ENCODE measurements at places on chromosomes 12 and 14.

- no peak for DNase-seq
Observed at GRCh38 chr14:50069325-50069724, 47.0 kb downstream of the VCPKMT start.

- DNase-seq, result no peak
Observed at GRCh38 chr12:47849261-47849660, 29.6 kb upstream of the HDAC7 start.

DNA sequence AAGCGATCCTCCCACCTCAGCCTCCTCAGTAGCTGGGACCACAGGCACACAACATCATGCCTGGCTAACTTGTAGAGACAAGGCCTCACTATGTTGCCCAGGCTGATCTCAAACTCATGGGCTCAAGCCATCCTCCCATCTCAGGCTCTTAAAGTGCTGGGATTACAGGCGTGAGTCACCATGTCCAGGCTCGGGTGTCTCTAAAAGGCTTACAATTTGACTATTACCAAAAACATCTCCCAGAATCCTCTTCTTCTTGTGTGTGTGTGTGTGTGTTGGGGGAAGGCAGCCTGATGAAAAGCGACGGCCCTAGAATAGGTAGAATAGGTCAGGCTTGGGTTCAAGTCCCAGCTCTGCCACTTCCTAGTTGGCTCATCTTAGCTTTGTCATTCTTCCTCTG lies 16.8 kb downstream of the MSI1 start:
- peak; percentile 47 for DNase-seq

GRCh38 chr14:55267820-55268219 lies 3.4 kb upstream of the FBXO34 start:
- peak; percentile 70 for DNase-seq

DNA sequence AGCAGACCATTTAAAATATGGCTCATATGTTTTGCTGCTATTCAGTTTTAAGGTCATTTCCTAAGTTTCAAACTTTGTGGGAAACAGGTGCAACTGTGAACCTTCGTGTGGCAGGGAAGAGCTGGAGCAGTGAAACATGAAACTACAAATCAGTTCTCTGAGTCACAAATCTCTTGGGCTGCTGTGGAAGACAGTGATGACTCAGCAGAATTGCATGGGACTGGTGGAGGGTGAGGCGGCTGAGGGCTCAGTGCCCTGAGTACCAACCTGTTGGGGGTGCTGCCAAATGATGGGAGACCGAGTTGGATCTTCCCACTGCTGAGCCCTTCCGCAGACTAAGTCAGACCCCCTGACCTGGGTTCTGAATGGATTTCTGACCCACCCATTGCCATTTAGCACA lies 8.4 kb upstream of the CALM1 start:
- no peak for DNase-seq

GRCh38 chr12:21677622-21678277 lies 20.1 kb upstream of the LDHB start:
- no peak for DNase-seq

DNA sequence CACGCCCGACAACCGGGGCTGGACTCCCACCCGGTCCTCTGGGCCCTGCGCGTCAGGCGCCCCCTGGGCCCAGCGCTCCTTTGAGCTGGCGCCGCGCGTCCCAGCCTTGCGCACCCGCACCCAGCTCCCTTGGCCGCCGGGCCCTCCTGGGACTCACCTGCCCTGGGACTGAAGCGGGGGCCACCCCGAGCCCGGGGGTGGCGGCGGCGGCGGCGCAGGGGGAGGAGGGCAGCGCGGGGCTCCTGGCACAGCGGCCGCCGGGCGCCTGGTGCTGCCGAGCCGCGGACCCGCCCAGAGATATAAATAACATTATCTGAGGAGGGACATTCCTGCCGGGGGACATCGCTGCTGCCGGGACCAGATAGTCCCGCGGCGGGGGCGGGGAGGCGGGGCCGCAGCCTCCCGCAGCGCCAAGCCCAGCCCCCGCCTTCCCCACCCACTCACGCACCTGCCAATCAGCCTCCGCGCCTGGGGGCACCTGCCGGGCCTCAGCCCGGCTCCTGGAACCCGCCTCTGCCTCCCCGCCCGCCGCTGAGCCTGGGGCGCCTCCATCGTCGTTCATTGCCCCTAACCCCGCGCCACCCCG lies at the start of gene SPTB:
Gene SPTB (minus strand): TSS at position 273 of the 586 bp plus-strand sequence. CDS start 56,813 bp downstream, outside the sequence.
- DNase-seq, result no peak

DNA sequence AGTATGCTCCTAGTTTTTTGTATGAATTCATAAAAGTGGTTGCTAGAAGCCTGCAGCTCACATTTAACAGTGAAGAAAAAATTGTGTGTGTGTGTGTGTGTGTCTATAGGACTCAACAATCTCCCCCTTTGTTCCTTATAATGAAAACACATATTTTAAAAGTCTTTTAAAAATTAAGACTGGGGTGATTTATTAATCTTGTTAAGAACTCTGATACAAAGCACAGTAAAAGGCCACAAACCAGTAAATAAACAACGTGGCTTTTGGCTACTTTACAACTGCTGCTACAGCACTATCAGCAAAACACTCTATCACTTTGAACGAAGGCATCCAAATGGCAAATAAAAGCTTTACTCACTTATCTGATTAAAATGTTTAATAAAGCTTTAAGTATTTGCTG lies 594 bp upstream of the VCPKMT start:
- no peak for DNase-seq

- DNase-seq, result no peak
Observed at GRCh38 chr12:3171195-3171591, 94.0 kb downstream of the TSPAN9 start.

DNA sequence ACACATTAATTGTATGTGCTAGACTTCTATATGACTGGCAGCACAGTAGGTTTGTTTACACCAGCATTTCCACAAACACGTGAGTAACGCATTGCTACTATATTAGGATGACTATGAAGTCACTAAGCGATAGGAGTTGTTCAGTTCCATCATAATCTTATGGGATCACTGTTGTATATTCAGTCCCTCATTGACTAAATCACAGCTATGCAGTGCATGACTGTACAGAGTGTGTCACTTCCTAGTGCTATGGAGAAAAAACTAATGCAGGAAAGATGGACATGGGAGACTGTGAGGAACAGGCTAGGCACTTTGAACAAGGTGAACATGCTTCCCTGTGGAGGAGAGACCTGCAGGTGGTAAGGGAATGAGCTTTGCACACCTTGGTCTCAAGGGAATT lies 259.8 kb downstream of the NUAK1 start:
- no peak for DNase-seq

GRCh38 chr12:46261646-46262045 lies 7.2 kb downstream of the SLC38A1 start:
- DNase-seq, result no peak

- no peak for DNase-seq
Observed at GRCh38 chr12:68447797-68448260, 115.7 kb upstream of the MDM1 start.

DNA sequence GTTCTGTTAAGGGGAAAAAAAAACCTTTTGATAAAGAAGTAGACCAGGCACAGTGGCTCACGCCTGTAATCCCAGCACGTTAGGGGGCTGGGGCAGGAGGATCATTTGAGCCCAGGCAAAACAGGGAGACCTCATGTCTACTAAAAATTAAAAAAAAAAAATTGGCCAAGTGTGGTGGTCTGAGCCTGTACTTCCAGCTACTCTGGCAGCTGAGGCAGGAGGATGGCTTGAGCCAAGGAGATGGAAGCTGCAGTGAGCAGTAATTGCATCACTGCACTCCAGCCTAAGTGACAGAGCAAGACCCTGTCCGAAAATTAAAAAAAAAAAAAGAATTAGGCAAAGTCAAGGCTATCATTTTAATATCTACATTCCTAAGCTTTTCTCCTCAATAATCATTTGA lies 124.8 kb upstream of the CPM start:
- DNase-seq, result no peak

DNA sequence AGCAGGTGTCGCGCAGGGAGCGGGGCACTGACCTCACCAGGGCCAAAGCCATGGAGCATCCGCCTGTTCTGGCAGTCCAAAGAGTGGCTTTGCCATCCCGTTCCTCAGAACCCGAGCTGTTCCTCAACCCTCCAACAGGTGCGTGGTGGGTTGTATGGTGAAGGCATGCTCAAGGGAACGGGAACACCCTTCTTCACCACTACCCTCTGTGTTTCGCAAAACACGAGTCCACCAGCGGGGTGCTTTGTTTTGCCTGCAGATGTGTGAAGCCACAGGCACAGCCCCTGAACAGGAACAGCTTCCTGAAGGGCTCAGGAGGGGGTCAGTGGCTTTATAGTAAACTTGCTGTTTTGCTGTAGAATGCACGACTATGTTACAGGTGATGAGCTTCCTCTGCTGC lies 52.7 kb downstream of the SMOC1 start:
- DNase-seq, result no peak

All from retinal pigment epithelial cell (primary cell).